ENCODE measurements at places on chromosomes 6 and 20. TPM values are rescaled to one million over a fixed set of nuclear protein-coding genes. Genes with fewer than 3 reads are reported as not detected.
A peak's percentile ranks its signal among the peaks of the same experiment; 100 is the strongest.

DNA sequence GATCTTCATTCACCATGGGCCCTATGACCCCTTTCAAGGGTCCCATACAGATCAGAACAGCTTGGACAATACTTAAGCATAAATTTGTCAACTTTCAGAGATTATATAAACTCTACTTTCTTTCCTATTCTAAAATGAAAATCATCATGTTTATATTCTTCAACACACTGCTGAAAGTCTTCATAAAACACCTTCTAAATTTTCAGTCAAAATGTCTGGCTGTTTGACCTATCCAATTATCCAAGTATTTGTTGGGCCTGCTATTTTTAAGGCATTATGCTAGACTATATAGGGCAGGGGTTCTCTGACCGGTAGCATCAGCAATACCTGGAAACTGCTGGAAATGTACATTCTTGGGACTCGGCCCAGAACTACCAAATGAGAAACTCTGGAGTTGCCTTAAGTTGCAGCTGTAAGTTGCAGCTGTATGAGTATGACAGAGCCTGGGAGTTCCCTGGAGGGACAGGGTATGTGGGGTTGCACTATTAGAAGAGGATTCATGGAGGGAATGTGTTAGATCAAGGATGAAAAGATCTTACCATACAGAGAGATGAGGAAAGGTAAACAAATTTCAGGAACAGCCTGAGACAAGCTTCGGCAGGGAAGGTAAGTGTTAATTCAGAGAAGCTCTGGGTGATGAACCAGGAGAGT lies 293.0 kb downstream of the ADGB start:
- H3K4me3 ChIP-seq, result no peak overlapping the region
- no peak overlapping the region for H3K27ac ChIP-seq
- no peaks in the 10 kb centered on the region for H3K27me3 ChIP-seq
- H3K36me3 ChIP-seq, result no peaks in the 10 kb centered on the region
- peaks cover 14% of the 10 kb centered on the region for H3K4me1 ChIP-seq

DNA sequence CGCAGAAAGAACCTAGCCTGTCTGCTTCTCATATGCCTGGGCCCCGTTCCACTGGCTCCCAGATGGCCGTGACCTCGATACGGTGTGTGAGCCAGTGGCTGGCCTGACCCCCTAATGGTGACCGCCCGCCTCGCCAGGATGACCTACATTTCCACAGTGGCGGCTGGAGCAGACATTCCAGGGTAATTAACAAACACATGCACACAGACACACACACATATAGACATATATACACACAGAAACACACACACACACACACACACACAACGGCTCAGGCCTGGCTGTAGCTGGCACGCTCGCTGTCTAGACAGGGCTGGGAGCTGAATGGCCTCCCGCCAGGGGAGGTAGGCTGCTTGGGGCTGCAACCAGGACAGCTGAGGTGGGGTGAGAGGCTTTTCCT lies 227.1 kb downstream of the ANKRD60 start:
- no peaks in the 10 kb centered on the region for H3K27me3 ChIP-seq
- peaks cover 25% of the 10 kb centered on the region for H3K4me1 ChIP-seq
- H3K27ac ChIP-seq, result peak overlapping the region; percentile 16
- no peaks in the 10 kb centered on the region for H3K36me3 ChIP-seq
- H3K4me3 ChIP-seq, result no peak overlapping the region

DNA sequence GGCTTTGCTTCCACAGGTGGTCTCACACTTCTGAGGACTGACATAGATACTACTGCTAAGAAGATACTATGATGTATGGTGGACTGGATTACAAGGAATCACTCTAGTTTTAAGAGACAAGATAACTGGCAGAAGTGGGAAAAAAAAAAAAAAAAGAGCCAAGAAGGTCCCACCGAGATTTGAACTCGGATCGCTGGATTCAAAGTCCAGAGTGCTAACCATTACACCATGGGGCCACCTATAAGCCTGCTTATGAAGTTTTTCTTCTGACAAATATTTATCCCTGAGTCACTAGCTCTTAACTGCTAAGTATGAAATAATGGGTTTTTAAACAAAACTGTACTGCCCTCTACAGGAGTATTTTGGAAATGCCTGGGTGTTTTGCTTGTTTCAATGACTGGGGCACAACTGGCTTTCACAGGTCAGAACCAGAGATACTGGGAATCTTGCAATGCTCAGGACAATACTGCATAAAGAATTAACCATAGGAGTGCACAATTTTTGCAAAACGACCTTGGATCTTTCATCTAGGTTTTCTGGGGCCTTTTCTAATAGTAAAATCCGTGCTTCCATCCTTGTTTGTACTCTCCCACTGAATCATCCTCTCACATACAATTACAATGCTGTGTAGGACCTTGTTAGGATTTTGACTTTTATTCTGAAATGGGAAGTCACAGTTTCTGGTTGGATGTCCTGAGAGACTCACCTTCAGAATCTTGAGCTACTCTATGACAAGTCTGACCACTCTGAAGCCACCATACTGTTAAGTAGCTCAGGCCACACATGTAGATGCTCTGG lies 116.3 kb downstream of the OR2B2 start:
- no peaks in the 10 kb centered on the region for H3K36me3 ChIP-seq
- H3K27me3 ChIP-seq, result no peaks in the 10 kb centered on the region
- no peak overlapping the region for H3K4me3 ChIP-seq
- no peak overlapping the region for H3K27ac ChIP-seq
- peaks cover 10% of the 10 kb centered on the region for H3K4me1 ChIP-seq

- H3K27me3 ChIP-seq, result no peaks in the 10 kb centered on the region
- no peaks in the 10 kb centered on the region for H3K36me3 ChIP-seq
- H3K27ac ChIP-seq, result no peak overlapping the region
- H3K4me1 ChIP-seq, result no peaks in the 10 kb centered on the region
These were observed 3.9 kb downstream of the RAB44 start for GRCh38 chr6:36701401-36701991.

DBNDD2 gene
- total RNA-seq, result 11.3 TPM

All from astrocyte (in vitro differentiated cells and primary cell).